ENCODE measurements at places on chromosomes 2 and 18. TPM values are rescaled to one million over a fixed set of nuclear protein-coding genes. Genes with fewer than 3 reads are reported as not detected.

- no peak for DNase-seq
Measured at GRCh38 chr2:20356042-20356441, 5.4 kb upstream of the PUM2 start.

- DNase-seq = no peak
Measured at GRCh38 chr2:133680343-133681049, 112.2 kb upstream of the NCKAP5 start.

DNA sequence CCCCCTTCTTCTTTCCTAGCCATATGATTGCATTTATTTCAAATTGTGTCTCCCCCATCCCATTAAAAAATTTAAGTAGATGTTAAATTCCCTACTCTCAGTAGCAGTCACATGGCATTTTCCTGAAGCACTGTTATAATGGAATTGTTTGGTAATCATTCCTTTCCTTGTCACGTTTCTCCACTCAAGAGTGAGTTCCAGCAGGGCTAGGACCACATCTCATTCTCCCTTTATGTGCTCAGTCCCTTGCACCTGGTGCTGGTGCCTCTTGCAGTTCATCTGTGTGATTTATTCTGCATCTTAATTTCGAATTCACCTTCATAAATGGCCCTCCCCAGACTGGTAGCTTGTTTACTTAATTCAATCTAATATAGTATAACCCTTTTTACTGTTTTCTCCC, 70.3 kb upstream of the NOSTRIN start:
- no peak for DNase-seq

GRCh38 chr2:77487074-77487803, 34.9 kb downstream of the LRRTM4 start:
- no peak for DNase-seq

- DNase-seq = no peak
Measured at GRCh38 chr2:126907671-126908070, 9.0 kb downstream of the TEX51 start.

DNA sequence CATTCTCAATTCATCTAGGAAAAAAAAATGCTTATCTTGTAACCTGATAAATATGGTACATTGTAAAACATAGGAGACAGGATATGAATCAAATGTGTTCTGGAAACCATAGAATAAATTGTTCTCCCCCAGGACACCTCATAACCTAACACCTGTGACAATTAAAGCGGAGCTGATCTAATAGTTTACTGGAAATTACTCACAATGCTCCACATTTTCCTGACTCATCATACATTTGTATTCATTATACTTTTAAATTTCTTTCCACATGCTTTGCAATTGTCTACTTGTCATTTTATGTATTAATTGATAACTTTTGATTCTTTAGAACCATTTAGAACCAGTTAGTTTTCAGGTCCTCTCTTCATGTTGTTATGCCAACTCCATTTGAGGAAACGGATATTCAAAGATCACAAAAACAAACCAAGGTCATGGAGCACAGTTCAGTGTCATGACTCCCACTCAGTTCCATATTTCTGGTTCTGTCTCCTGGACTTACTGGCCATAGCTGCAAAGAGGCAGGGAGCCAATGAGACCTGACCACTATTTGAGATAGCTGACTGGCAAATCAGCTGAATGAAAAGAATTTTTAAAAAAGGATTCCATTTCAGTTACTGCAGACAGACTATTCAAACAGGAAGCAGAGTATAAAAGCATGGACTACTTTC, 128.5 kb downstream of the CALCRL start:
- no peak for DNase-seq

The POTEI gene
- 0.21 TPM for total RNA-seq

The ERFE gene
- total RNA-seq = 14.1 TPM

The TMEM198 gene
- 2.9 TPM for total RNA-seq

The PMAIP1 gene
- total RNA-seq = 15.7 TPM

The ADRA2B gene
- total RNA-seq = 5.2 TPM
